ENCODE measurements at places on chromosomes 13 and 19.

DNA sequence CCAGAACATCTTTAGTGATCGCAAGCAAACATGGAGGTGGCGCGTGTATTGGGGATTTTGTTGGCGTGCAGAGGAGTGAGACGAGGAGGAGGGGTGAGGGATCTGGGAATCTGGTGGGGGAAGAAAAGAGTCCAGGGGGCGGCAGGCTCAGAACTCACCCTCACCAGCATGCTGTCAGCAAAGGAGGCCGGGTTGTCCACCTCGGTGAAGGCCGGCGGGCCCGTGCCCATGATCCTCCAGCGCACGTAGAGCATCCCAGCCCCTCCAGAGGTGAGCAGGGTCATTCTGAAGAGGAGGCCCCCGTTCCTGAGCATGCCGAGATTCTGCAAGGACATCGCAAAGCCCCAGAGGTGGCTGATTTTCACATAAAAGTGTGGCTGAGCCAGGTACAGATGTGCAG lies 37.2 kb downstream of the TMTC4 start:
- no peak for DNase-seq

- no peak for DNase-seq
These were observed 112.8 kb downstream of the DLEU7 start for GRCh38 chr13:50730496-50731351.

GRCh38 chr13:49869519-49869918 lies 66.6 kb downstream of the SPRYD7 start:
- DNase-seq, result no peak

- DNase-seq, result no peak
These were observed 26.7 kb upstream of the RNASEH2B start for GRCh38 chr13:50882816-50883435.

Data from substantia nigra (tissue), 51 donors.